ENCODE measurements at places on chromosomes 3 and 15.

- no peak for DNase-seq
Measured at GRCh38 chr3:18222686-18223085, 202.5 kb downstream of the SATB1 start.

DNA sequence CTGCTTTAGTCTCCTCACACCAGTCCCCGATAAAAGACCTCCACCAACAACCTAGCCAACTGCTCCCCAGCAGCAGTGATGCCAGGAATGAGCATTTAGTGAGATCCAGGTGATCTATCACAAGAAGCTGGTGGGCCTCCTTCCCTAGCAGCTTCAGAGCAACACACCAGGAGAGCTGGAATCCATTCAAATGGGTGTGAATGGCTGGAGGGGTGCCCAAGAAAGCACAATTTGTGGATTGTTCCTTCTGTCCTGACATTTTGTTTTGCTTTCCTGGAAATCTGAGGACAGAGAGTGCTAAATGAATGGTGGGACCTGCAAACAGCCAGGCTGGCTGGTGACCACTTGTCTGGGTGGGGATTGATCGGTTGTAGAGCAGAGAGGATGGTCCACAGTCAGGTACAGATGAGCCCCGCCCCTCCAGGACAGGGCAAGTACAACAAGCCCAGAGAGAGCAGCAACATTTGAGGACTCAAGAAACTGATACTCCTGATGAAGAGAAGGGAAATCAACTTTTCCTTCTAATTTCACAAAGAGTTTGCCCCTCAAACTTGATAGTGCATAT is 316.8 kb downstream of the VPS13C start:
- DNase-seq: no peak

GRCh38 chr3:194265505-194265892 is 85.6 kb downstream of the CPN2 start:
- DNase-seq: peak; percentile 29

DNA sequence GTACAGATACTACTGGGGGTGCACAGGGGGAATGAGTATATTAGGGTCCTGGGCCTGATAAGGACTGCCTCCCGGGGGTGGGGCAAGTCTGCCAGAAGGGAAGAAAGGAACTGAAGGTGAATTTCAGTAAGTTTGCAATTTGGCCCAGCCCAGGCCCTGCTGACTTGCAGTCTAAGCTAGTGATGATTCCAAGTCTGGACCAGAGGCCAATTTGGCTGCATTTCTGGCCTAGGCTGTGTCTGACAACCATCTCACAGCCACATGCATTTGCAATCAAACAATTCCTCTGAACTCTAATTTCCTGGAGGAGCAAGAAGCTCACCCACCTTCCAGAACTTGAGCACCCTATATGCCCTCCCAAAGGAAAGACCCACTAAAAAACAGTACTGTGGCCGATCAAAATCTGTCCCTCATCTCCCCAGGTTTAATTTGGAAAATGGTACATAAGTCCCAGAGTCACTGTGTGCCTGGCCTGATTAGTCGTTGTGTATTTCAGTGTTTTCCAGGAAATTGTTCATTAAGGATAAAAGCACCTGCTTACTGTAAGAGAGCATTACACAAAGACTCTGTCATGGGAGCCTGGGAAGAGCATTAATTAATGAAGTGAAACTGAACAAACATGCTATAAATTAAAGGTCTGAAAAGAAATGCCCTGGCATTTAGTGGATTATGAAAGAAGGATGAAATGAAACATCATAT is 114.5 kb downstream of the MEGF11 start:
- no peak for DNase-seq

Data from GM10248 (cell line).